CD4-positive, alpha-beta memory T cell (primary cell): ENCODE measurements at places on chromosomes 6 and 20. TPM values are rescaled to one million over a fixed set of nuclear protein-coding genes. Genes with fewer than 3 reads are reported as not detected.

MOG gene
- total RNA-seq: not detected

BCAS4 gene
- 17.6 TPM for total RNA-seq

GRCh38 chr20:41927189-41927588, 309.0 kb upstream of the CHD6 start:
- no peak overlapping the region for H3K4me3 ChIP-seq
- H3K27ac ChIP-seq: no peak overlapping the region
- H3K36me3 ChIP-seq: no peaks in the 10 kb centered on the region
- no peaks in the 10 kb centered on the region for H3K4me1 ChIP-seq
- no peaks in the 10 kb centered on the region for H3K27me3 ChIP-seq

GRCh38 chr6:36599791-36600209, 5.6 kb downstream of the SRSF3 start:
- peaks cover 82% of the 10 kb centered on the region for H3K4me1 ChIP-seq
- peak overlapping the region; percentile 89 for H3K4me3 ChIP-seq
- H3K27ac ChIP-seq: peak overlapping the region; percentile 94
- H3K27me3 ChIP-seq: no peaks in the 10 kb centered on the region

DNA sequence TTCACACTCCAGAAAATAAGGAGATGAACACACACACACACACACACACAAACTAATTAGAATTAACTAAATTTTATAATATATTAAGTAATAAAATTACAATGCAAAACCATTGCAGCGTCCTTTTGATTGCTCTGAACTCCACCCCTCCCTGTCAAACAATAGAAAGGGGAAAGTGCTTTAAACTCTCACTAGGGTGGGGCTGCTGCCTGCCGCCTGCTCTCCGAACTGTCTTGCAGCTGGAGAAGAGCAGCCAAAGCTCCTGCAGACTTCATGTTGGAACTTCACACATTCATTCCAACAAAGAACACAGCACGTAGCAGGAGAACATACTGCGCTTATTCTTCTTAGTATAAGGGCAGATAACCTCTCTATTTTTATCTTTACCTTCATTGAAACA, 83.2 kb downstream of the GCLC start:
- no peak for DNase-seq
- no peak overlapping the region for H3K4me3 ChIP-seq
- no peak overlapping the region for H3K27ac ChIP-seq
- no peaks in the 10 kb centered on the region for H3K27me3 ChIP-seq
- no peaks in the 10 kb centered on the region for H3K36me3 ChIP-seq
- H3K4me1 ChIP-seq: no peaks in the 10 kb centered on the region
